A549 treated with DMSO at 1 μM for 4 hours (cell line): ENCODE measurements at places on chromosomes 2 and 18. TPM values are rescaled to one million over a fixed set of nuclear protein-coding genes. Genes with fewer than 3 reads are reported as not detected.

Gene SPOPL
- total RNA-seq: 7.5 to 11.1 TPM (median 9.3 TPM) in 5 replicates

Gene ZNF396
- total RNA-seq: 0.65 to 0.91 TPM (median 0.78 TPM) in 5 replicates

Gene PAX8
- total RNA-seq: 0.55 to 1.5 TPM (median 0.63 TPM) in 5 replicates

Gene KATNAL2
- 0.75 to 2.6 TPM (median 1.8 TPM) in 5 replicates for total RNA-seq

Gene HK2
- total RNA-seq: 1.2 to 2.3 TPM (median 1.3 TPM) in 5 replicates

Gene TRIM43
- 0.05 TPM in 1 of 5 replicates, not detected in the others for total RNA-seq

Gene FASTKD2
- 34.6 to 39.9 TPM (median 36.2 TPM) in 5 replicates for total RNA-seq

Gene PFN4
- 1.1 to 1.5 TPM (median 1.2 TPM) in 5 replicates for total RNA-seq

Gene ANKRD62
- not detected in 5 replicates for total RNA-seq

Gene STRADB
- 19.9 to 24.3 TPM (median 23.2 TPM) in 5 replicates for total RNA-seq

Gene ALPP
- 0.20 to 0.50 TPM (median 0.30 TPM) in 5 replicates for total RNA-seq

Gene TSPYL6
- total RNA-seq: not detected in 5 replicates
